ENCODE measurements at places on chromosomes 2 and 18. TPM values are rescaled to one million over a fixed set of nuclear protein-coding genes. Genes with fewer than 3 reads are reported as not detected.

- DNase-seq: no peak
Observed at GRCh38 chr2:166091439-166091838, 36.4 kb downstream of the SCN1A start.

FKBP7 gene
- total RNA-seq: 3.6 TPM

- DNase-seq: no peak
Observed at GRCh38 chr2:19114754-19115231, 243.6 kb downstream of the OSR1 start.

DNA sequence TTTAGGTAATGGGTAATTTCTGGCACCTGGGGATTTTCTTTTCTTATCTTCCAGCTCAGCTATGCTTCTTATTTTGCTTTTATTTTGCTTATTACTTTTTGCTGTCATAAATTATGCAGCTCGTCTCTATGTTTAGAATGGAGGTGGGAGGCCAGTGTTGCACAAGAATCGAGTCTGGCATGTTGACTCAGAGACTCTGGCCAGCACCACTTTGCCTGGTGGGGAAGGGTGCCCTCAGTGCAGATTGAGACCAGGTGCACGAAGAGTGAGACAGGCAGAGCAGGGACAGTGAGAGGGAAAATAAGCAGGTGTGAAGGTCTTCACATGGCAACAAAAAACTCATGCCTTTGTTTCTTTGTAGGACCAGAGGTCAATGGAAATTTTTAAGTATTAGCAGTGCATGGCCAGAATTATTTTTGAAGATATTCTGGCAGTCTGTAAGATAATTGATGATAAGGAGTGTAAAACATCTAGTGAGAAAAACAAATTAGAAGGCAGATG is 59.2 kb upstream of the SLC5A7 start:
- no peak for DNase-seq

DNA sequence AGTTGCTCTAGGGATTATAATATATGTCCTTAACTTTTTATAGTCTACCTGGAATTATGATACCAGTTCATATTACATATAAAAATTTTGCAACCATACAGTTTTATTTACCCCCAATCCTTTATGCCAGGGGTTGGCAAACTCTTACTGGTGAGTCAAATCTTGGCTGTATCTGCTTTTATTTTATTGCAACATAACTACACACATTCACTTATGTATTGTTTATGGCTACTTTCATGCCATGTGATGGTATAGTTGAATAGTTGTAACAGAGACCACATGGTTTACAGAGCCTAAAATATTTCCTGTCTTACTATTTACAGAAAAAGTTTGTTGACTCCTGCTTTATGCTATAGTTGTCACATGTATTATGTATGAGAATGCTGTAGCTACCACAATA is 25.8 kb upstream of the DLX2 start:
- DNase-seq: no peak

GRCh38 chr2:64945973-64946768 is 43.0 kb upstream of the SLC1A4 start:
- peak; percentile 86 for DNase-seq

GRCh38 chr2:171348056-171348455 is 85.7 kb downstream of the METTL8 start:
- DNase-seq: no peak

GRCh38 chr2:177551989-177552421 is 159.4 kb downstream of the AGPS start:
- peak; percentile 28 for DNase-seq

DNA sequence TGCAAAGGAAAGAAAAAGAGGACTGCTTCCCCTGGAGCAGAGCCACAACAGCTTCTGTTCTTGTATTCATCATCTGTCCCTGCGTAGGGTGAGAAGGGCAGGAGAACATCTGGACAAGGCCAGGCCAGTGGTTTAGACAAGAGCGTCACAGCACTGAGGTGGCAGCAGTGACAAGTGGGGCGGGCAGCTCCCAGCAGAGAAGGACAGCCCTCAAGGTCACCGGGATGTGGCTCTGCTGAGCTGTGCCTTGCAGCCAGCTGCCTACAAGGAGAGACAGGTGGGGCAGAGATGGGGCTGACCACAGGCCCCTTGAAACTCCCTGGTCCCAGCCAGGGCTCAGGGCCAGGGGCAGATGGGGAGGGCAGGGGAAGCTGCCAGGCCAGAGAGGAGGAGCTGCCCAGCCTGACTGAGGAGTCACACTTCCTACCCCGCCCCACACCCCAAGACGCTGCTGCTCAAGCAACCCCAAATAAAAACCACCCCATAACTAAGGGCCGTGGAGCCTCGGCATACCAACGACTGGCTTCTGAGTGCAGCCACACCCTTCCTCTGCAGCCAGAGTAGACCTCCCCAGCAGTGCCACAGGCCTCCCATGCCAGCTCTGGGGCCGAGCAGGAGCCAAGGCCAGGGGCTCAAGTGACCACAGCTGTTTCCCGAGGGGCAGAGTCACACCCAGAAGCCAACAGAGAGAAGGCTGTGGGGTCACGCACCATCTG is 5.4 kb downstream of the RAB11FIP5 start:
- no peak for DNase-seq

DNA sequence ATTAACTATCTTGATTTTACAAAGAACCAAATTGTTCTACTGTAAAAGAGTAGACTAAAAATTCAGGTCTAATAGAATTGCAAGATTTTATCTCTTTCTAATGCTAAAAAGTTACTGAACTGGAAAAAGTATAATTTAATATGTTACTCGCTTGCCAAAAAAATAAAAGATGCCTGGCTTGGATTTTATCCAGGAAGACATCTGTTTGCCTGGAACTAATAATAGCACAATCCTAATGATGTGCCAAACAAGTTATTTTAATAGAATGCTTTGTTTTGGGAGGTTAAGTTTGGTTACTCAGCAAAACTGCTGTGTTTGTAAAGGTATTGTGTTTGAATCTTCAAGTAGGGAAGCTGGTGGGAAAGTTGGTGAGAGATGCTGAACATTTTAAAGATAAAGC is 19.4 kb upstream of the ZSWIM2 start:
- DNase-seq: no peak

DNA sequence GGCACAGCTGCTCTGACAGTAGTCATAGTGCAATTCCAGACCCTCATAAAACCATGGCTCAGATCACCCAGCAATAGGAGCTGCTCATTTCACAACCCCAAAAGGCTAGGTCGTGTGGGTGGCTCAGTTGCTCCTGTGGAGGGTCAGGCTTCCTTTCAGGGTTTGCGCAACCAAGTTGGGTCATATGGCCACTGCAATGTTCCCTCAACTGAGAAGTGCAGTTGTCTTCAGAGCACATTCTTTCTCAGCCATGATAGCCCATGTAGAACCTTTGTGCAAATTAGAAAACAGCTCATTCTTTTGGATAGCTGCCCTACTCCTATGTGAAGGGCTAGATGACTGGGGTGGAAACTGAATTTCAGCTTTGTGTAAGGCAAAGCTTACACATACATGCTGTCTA is 3.2 kb downstream of the SERPINB13 start:
- DNase-seq: no peak

NEU4 gene
- 0.31 TPM for total RNA-seq

MROH2A gene
- not detected for total RNA-seq

GRCh38 chr2:1489486-1489885 is 76.2 kb downstream of the TPO start:
- DNase-seq: no peak

- DNase-seq: no peak
Observed at GRCh38 chr18:11944252-11944651, 36.1 kb upstream of the MPPE1 start.

MDH1B gene
- total RNA-seq: 0.57 TPM

GRCh38 chr2:148253685-148254084 is 232.8 kb downstream of the MBD5 start:
- no peak for DNase-seq

- DNase-seq: no peak
Observed at GRCh38 chr2:45812011-45812500, 160.6 kb downstream of the PRKCE start.

DNA sequence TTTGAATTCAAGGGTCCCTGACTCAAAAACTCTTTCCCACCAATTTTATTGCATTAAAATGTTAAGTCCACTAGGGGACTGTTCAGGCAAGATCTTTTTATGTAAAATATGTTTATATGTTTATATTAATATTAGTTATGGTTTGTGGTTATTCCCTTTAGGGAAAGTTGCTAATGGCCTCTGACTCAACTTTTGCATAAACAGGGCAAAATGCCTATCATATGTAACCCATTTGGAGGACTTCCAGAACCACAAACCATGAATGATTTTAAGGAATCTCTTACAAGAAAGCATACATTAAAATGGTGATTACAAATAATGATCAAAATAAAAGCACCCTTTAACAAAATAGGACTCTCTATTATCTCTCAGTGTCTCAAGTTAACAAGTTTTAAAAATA is 1484.5 kb upstream of the ZEB2 start:
- DNase-seq: no peak

DNA sequence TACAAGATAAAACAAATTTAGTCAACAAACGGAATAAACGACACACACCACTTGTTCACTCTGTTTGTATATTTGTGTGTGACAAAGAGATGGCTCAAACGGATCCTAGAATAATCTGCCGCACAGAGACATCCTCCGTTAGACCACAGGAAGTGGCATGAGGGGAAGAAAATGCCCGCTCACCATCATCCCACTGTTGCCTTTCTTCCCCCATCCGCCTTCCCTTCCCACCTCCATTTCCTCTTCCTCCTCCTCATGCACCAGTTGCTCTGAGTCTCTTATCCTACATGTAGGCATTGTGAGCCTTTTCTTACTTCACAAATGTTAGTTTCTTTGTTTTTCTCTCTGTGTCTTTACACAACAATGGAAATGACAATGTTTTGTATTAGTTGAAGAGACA is 228.5 kb upstream of the SMIM21 start:
- no peak for DNase-seq

GRCh38 chr2:40043191-40043590 is 264.1 kb upstream of the THUMPD2 start:
- DNase-seq: no peak

TIGD1 gene
- 7.5 TPM for total RNA-seq

USP14 gene
- total RNA-seq: 82.7 TPM

- no peak for DNase-seq
Observed at GRCh38 chr2:102029405-102029804, 37.6 kb downstream of the IL1R2 start.

DNA sequence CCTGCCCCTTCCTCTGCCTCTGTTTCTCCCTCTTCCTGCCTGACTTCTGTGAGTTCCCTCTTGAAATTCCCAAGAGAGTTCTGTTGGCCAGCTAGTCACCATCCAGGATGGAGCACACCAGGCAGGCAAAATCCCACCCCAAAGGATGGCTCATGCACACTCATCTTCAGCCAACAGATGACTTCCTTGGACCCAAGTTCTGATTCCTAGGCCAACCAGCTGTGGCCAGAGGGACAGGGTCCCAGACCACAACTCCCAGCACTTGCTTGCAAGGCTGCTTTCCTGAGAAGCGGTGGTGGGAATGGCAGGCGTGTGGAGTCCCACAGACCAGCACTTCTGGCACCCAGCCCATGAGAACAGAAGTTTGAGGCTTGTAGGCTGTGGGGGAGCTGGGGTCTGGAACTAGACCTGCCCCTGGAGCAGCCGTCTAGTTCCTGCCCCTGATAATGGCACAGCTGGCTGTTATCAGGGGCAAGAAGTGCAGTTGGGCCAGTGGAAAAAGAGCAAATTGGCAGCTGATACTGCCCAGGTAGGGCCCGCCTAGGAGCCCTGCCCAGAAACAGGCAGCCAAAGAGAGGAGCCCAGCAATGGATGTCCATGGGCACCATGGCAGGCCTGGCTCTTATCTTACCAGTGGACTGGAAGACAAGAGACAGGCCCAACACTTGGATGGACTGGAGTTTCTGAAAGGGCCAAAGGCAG is 56.7 kb downstream of the CYP26B1 start:
- no peak for DNase-seq

CRYGC gene
- not detected for total RNA-seq

Measured in activated CD8-positive, alpha-beta T cell treated with anti-CD3 and anti-CD28 coated beads, Interleukin-2, amount 10 ng/mL, durations not matched to agents 7 days and 5 days (primary cell).